ENCODE measurements at places on chromosomes 12 and 14.

- H3K4me1 ChIP-seq = no peaks in the 10 kb centered on the region
- H3K36me3 ChIP-seq = no peaks in the 10 kb centered on the region
- no peaks in the 10 kb centered on the region for H3K27me3 ChIP-seq
- DNase-seq = no peak
- H3K4me3 ChIP-seq = no peak overlapping the region
These were observed 24.2 kb upstream of the NOVA1 start for GRCh38 chr14:26621807-26622560.

GRCh38 chr12:77813558-77813957, 17.1 kb upstream of the NAV3 start:
- H3K4me3 ChIP-seq = no peak overlapping the region
- no peaks in the 10 kb centered on the region for H3K36me3 ChIP-seq
- DNase-seq = no peak
- H3K4me1 ChIP-seq = no peaks in the 10 kb centered on the region
- H3K27me3 ChIP-seq = no peaks in the 10 kb centered on the region
- no peak overlapping the region for H3K27ac ChIP-seq

DNA sequence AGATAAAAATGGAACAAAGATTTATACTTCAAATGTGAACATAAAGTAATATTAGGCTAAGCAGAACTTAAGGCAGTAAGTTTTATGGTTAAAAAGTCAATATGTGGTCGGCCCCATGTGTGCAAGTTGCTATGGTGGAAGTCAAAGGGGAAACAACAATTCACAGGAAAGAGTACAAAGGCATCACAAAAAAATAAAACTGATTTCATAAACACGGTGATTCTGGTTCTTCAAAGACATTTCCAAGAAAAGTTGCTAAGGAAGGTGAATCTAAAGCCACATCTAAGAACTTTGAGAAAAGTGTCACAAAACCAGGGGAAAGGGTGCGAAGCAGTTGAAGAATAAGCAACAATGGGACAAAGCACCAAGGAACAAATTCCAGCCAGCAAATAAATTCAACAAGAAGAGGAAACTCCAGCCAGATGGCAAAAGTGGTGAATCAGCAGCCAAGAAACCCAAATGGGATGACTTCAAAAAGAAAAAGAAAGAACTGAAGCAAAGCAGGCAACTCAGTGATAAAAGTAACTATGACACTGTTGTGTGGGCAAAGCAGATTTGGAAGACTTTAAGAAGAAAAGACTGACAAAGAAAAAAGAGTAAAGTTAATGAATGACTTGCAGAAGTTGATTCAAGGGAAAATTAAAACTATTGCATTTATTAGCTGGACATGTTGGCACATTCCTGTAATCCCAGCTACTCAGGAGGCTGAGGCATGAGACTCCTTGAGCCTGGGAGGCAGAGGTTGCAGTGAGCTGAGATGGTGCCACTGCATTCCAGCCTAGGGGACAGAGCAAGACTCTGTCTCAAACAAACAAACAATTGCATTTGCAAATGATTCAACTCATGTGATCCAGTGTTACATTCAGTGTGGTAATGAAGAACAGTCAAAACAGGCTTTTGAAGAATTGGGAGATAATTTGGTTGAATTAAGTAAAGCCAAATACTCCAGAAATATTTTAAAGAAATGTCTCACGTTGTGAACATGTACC, 19.5 kb downstream of the PTGDR start:
- no peak overlapping the region for H3K4me3 ChIP-seq
- no peak overlapping the region for H3K27ac ChIP-seq
- DNase-seq = no peak
- no peaks in the 10 kb centered on the region for H3K4me1 ChIP-seq

DNA sequence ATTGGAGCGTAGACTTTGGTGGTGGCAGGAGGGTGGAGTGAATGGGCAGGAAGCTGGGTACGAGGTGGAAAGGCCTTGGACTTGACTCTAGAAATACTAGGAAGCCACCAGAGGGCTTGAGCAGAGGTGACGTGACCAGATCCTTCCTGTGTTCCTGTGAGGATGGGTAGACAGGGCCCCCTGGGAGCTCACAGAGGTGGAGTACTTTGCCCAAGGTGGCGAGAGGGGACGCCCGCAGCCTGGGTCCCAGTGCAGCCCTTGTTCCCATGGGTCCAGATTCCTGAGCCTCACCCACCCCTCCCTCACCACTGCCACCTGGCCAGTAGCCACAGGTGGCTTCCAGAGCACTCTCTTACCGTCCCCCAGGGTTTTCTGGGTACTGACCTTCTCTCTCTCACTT, 89.8 kb downstream of the KIF26A start:
- H3K4me3 ChIP-seq = no peak overlapping the region
- DNase-seq = no peak
- H3K27ac ChIP-seq = no peak overlapping the region
- H3K4me1 ChIP-seq = no peaks in the 10 kb centered on the region
- no peaks in the 10 kb centered on the region for H3K36me3 ChIP-seq

DNA sequence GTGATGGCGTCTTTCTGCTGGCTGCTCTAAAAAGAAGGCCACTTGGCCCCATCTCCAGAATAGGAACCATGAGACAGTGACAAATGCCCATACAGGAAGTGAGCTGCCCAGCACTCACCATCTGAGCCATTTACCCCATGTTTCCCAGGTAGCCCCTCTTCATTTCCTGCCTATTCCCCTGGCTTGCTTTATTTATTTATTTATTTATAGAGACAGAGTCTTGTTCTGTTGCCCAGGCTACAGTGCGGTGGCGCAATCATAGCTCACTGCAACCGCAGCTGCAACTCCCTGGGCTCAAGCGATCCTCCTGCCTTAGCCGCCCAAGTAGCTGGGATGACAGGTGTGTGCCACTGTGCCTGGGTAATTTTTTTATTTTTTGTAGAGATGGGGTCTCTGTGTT, 71.2 kb downstream of the RIN3 start:
- peaks cover 25% of the 10 kb centered on the region for H3K4me1 ChIP-seq

DNA sequence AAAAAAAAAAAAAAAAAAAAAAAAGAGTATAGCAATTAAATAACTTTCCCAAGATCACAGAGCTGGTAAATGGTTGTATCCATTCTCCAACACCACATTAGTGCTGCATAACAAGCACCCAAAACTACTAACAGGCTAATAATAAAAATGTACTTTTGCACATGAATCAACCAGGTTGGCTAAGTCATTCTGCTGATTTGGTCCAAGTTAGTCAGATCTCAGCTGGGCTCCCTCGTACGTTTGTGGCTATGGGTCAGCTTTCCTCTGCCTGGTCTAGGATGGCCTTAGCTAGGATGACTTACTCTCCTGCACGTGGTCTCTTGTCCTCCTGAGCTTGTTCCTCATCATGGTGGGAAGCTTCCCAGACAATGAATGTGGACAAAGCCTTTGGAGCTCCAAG, 7.9 kb upstream of the PLEKHG6 start:
- no peak overlapping the region for H3K4me3 ChIP-seq
- DNase-seq = no peak
- no peaks in the 10 kb centered on the region for H3K4me1 ChIP-seq
- H3K27ac ChIP-seq = no peak overlapping the region
- no peaks in the 10 kb centered on the region for H3K27me3 ChIP-seq

GRCh38 chr12:119803381-119803791, 73.7 kb downstream of the CIT start:
- DNase-seq = no peak
- H3K27ac ChIP-seq = no peak overlapping the region
- no peaks in the 10 kb centered on the region for H3K27me3 ChIP-seq
- H3K4me3 ChIP-seq = peak overlapping the region; percentile 20
- no peaks in the 10 kb centered on the region for H3K36me3 ChIP-seq

- H3K36me3 ChIP-seq = no peaks in the 10 kb centered on the region
- no peak overlapping the region for H3K4me3 ChIP-seq
- H3K4me1 ChIP-seq = no peaks in the 10 kb centered on the region
These were observed 63.0 kb downstream of the FOS start for GRCh38 chr14:75341620-75342019.

- DNase-seq = no peak
- H3K4me1 ChIP-seq = peaks cover 11% of the 10 kb centered on the region
- no peak overlapping the region for H3K27ac ChIP-seq
- H3K27me3 ChIP-seq = no peaks in the 10 kb centered on the region
These were observed 165.0 kb downstream of the SRGAP1 start for GRCh38 chr12:64009321-64010068.

DNA sequence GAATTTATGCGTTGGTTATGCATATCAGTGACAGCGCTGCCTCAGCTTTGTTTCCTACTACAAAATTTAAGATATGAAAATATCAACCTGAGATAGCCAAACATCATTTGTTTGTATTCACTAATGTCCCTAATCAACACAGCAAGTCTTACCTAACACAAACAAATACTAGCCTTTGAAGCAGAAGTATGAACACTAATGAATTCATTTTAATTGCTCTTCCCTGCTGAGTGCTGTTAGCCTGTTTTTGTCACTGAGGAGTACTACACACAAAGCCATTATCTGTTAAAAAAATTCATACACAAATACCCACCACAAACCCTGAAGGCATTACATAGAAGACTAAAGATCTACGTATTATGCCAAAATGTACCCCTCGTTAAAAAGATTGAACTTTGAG, 150.8 kb downstream of the HELB start:
- H3K27me3 ChIP-seq = no peaks in the 10 kb centered on the region
- H3K4me1 ChIP-seq = no peaks in the 10 kb centered on the region
- DNase-seq = no peak
- no peak overlapping the region for H3K4me3 ChIP-seq
- no peaks in the 10 kb centered on the region for H3K36me3 ChIP-seq

DNA sequence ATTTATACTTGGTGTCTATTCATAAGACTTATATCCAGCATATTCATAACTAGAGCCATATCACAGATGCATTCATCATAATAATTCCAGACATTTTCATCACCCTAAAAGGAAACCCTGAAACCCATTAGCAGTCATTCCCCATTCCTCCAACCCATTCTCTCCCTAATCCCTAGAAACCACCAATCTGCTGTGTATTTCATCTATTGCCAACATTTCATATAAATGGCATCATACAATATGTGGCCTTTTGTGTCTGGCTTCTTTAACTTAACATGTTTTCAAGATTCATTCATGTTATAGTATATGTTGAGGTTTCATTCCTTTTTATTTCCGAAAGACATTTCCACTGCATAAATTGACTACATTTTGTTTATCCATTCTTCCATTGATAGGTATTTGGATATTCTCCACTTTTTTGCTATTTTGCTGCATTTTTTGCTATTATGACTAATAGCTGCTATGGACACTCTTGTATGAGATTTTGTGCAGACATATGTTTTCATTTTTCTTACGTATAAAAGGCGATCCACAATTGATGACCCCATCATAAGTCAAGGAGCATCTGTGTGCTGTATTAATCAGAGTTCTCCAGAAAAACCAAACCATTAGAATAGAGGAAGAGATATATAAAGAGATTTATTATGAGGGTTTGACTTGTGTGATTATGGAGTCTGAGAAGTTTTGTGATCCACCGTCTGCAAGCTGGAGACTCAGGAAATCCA, 5.1 kb upstream of the OAS2 start:
- H3K4me3 ChIP-seq = no peak overlapping the region
- H3K4me1 ChIP-seq = no peaks in the 10 kb centered on the region
- DNase-seq = no peak
- no peaks in the 10 kb centered on the region for H3K27me3 ChIP-seq
- H3K27ac ChIP-seq = no peak overlapping the region

GRCh38 chr14:67567654-67568053, 32.4 kb downstream of the PIGH start:
- no peak overlapping the region for H3K27ac ChIP-seq
- DNase-seq = no peak
- no peak overlapping the region for H3K4me3 ChIP-seq
- H3K36me3 ChIP-seq = no peaks in the 10 kb centered on the region

GRCh38 chr12:101746196-101746595, 6.9 kb upstream of the SYCP3 start:
- H3K36me3 ChIP-seq = peaks cover 89% of the 10 kb centered on the region
- H3K4me3 ChIP-seq = no peak overlapping the region
- DNase-seq = no peak

- no peaks in the 10 kb centered on the region for H3K27me3 ChIP-seq
- no peak overlapping the region for H3K27ac ChIP-seq
- H3K4me3 ChIP-seq = no peak overlapping the region
- H3K4me1 ChIP-seq = no peaks in the 10 kb centered on the region
- H3K36me3 ChIP-seq = no peaks in the 10 kb centered on the region
These were observed 461.0 kb downstream of the GXYLT1 start for GRCh38 chr12:41683513-41684240.

DNA sequence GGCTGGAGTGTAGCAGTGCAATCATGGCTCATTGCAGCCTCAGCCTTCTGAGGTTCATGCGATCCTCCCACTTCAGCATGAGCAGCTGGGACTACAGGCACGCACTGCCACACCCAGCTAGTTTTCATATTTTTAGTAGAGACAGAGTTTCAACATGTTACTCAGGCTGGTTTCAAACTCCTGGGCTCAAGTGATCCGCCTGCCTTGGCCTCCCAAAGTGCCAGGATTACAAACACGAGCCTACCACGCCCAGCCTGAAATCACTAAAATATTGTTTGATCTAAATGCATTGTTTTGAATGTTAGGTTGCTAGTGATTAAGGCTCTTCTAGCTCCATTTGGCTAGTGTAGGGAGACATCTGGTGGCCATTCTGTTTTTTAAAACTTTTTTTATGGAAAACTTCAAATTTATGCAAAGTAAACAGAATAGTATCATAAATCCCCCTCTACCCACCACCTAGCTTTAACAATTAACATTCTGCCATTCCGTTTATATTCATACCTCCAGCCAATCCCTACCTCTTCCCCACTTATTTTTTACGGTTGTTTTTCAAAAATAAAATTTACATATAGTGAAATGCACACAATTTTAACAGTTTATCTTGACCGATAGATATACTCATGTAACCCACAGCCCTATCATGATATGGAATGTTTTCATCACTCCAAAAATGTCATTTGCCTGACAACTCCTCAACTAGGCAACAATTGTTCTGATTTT, 37.8 kb downstream of the MYO1H start:
- H3K4me3 ChIP-seq = no peak overlapping the region
- no peak for DNase-seq
- no peaks in the 10 kb centered on the region for H3K4me1 ChIP-seq
- no peak overlapping the region for H3K27ac ChIP-seq

DNA sequence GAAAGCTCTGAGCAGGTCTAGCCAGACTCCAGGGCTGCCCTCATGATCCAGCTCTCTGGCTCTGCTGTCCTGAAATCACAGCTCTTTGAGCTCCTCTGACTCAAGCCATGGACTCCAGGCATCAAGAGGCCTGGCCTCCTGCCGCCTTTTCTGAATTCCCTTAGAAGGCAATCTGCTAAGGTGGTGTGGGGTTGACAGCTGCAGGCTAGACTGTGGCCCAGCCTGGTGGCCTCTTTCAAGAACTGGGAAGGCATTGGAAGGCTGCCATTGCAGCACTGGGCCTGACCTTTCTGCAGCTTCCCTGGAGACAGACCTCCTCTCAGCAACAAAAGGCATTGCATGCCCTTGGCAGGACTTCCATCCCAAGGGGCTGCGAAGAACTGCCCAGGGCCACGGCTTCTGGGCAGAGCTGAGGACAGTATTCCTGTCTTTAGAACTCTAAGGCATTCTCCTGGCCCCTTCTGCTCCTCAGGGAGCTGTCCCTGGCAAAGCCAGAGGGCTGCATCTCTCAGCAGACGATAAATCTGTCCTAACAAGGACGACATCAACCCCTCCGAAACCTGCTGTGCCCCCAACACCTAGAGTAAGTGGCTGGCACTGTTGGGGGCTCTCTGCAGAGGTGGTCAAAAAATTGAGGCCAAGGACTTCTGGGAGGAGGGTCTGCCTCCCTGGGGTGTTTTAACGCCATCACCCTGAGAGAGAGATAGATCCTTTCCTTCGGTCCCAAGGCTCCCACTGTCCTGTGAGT, 115.6 kb downstream of the RBM19 start:
- peak; percentile 74 for DNase-seq
- peaks cover 64% of the 10 kb centered on the region for H3K4me1 ChIP-seq
- peak overlapping the region; percentile 65 for H3K27ac ChIP-seq

GRCh38 chr12:56080556-56081138, 682 bp downstream of the ERBB3 start:
- DNase-seq = no peak
- no peaks in the 10 kb centered on the region for H3K27me3 ChIP-seq
- no peaks in the 10 kb centered on the region for H3K36me3 ChIP-seq
